ENCODE measurements at places on chromosomes 13 and 19.

- DNase-seq: no peak
These were observed 13.6 kb downstream of the IER2 start for GRCh38 chr19:13163609-13164342.

DNA sequence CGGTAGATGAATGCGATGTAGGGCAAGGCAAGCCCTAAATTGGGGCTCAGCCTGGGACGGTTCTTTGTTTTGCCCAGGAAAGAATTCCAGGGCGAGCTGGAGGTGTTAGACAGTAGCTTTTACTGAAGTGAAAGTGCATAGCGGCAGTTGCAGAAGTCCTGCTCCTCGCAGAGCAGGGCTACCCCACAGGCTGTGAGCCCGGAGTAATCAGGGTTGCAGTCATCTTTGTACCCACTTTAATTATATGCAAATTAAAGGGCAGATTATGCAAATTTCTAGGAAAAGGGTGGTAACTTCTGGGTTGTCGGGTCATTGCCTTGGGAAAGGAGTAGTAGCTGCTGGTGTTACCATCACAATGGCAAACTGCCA, 30.5 kb downstream of the VAV1 start:
- no peak for DNase-seq

DNA sequence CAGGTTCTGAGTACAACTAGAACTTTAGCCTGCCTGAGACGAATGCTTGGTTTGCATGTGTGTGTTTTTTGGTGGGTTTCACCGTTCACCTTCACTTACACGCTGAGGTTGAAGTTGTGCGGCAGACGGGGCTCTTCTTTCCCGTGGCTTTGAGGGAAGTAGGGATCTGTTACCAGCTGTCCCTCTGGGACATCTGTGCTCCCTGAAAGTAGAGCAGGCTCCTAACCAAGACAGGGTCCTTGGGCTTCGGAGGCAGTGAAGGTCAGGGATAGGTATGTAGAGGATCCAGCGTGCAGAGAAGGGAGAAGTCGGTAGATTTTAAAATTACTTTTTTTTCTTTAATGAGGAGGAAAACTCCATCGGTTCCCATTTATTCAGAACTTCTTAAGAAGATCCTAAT, 48.7 kb downstream of the ZNF536 start:
- DNase-seq: no peak

DNA sequence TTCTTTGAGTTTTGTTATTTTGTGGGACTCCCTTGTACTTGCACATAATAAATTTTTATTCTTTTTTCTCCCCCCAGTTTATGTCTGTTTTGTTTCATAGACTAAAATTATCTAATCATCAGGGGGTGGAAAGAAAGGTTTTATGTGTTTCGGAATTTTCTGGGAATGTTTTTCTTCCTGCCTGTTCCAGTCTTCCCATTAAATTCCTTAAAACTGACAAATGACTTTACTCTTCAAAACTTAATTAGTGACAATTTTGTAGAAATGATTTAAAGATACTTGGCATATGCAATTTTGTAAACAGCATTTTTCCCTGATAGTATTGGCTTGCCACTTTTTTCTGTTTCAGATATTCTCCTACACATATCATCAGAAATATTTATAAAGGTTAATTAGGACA, 1813.4 kb downstream of the PCDH9 start:
- DNase-seq: no peak

GRCh38 chr13:35695448-35695770, 218.9 kb upstream of the MAB21L1 start:
- no peak for DNase-seq

GRCh38 chr13:95457294-95457693, 95.2 kb upstream of the CLDN10 start:
- no peak for DNase-seq

GRCh38 chr19:4012092-4012974, 4.8 kb downstream of the PIAS4 start:
- no peak for DNase-seq

DNA sequence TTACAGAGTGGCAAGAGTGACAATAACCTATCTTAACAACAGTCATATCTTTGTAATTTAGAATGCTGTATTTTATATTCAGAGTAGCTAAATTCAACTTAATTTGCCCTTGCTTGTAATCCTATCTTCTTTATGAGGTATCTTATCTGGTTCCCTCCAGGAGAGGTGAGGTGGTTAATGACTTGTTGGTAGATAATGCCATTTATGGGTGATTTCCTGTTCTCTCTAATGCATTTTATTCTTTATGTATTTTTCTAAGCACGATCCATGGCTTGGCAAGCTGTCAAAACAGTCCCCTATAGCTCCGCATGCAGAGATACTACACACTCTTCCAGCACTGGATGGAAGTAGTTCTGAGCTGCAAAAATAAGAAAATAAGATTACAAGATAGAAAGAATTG, 267.9 kb downstream of the LMO7 start:
- DNase-seq: no peak

DNA sequence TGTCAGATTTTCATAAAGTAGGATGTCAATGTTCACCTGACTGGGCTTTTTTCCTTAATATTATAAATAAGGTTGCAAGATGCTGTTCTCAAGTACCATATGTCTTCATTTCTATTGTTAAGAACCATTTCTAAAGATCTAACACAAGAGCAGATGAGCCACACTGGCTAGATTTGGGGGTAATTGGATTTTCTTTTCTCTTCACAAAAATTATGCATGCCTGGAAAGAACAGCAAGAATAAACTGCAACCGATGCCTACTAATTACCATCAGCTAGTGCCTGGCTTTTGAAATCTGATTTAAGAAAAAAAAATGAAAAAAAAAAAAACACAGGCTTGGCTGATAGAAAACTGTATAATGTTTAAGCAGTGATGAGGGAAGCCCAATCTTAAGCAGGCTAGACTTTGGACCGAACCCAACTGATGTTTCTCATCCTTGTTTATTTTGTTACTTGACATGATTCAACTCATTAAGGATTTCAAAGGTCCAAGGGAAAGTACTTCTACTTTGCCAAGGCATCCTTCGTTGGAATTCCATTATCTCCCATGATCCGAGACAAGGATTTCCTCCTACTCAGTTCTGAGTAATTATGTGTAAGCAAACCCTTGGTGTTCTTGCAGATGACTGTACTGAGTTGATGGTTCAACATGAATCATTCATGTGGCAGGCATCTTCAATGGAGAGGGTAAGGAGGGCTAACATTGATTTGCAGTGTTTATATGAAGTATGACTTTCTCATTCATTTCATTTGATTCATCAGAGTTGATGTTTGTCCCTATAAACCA, 300.5 kb downstream of the SPRY2 start:
- no peak for DNase-seq

DNA sequence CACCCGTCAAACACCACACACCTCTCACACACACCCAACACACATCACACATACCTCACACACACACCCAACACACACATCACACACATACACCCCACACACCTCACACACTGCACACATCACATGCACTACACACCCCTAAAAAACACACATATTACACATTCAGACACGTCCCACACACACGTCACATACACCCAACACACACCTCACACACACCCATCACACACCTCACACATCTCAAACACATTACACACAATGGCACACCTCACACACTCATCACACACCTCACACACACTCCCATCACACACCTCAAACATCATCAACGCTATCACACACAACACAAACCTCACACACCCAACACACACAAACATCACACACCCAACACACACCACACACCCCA, 133.1 kb downstream of the CRYL1 start:
- no peak for DNase-seq

DNA sequence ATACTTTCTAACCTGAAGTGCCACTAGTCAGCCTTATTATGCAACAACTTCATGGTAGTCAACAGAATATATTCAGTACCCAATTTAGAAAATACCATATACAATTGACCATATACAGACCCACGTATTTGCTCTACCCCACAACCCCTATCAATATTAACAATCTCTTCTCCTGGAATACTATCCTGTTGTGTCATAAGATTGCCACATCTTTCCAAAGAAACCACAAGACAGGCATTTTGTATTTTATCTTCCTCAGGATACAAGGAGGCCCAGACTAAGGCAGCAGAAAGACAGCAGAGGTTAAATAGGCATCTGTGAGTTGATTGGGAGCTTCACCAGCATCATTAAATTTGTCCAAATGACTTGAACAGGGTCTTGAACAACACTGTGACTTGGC, 4.5 kb downstream of the SPART start:
- DNase-seq: no peak

DNA sequence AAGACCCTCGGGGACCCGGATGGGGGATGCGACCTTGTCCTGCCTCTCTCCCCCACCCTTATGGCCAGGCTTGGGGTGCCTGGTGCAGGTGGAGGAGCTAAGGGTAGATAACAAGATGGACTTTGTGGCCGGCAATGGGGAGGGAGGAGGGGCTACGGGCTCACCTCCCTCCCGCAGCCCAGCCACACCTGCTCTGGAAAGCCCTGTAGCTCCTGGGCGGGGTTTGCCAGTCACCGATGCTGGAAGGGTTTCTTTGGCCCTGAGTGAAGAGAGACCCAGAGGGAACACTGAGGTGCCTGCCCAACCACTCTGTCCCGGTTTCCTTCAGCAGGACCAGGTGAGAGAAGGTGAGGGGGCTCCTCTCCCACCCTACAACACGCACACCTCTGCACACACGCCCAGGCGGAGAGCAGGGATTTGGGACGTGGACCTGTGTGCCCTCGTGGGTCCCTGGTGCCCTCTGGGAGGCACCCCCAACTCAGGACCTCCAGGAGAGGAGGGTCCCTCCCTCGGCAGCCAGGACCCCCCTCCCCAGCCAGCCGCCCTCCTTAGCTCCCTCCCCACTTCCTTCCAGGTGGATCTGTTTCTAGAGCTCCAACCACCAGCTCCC, at the start of gene FUT2:
TSS of gene FUT2 (plus strand) at position 229 of the 610 bp plus-strand sequence. CDS start 6,986 bp downstream, outside the sequence.
- DNase-seq: no peak

GRCh38 chr13:40470660-40471059, 195.8 kb downstream of the FOXO1 start:
- DNase-seq: no peak

GRCh38 chr13:28568286-28568685, 73.4 kb upstream of the FLT1 start:
- no peak for DNase-seq

- no peak for DNase-seq
These were observed 597.3 kb downstream of the DCT start for GRCh38 chr13:93882086-93882651.

- DNase-seq: no peak
These were observed 136.4 kb upstream of the HTR2A start for GRCh38 chr13:47033216-47033615.

GRCh38 chr13:31042481-31043165, 110.2 kb downstream of the TEX26 start:
- DNase-seq: no peak

DNA sequence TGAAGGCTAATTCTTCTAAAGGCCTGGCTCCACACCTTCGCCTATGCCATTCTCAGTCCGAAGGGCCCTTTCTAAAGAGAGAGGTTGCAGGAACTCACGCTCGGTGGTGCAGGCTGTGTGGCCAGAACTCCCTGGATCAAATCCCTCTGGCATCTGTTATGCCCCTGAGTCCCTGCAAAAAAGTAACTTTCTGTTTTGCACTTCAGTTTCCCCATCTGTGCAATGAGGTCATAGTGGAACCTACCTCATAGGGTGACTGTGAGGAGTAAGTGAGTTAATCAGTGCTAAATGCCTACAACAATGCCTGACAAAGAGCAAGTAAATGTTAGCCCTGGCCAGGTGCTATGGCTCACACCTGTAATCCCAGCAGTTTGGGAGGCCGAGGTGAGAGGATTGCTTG, 7.3 kb downstream of the IGSF23 start:
- no peak for DNase-seq

GRCh38 chr13:29059800-29060199, 239.7 kb downstream of the MTUS2 start:
- DNase-seq: no peak

DNA sequence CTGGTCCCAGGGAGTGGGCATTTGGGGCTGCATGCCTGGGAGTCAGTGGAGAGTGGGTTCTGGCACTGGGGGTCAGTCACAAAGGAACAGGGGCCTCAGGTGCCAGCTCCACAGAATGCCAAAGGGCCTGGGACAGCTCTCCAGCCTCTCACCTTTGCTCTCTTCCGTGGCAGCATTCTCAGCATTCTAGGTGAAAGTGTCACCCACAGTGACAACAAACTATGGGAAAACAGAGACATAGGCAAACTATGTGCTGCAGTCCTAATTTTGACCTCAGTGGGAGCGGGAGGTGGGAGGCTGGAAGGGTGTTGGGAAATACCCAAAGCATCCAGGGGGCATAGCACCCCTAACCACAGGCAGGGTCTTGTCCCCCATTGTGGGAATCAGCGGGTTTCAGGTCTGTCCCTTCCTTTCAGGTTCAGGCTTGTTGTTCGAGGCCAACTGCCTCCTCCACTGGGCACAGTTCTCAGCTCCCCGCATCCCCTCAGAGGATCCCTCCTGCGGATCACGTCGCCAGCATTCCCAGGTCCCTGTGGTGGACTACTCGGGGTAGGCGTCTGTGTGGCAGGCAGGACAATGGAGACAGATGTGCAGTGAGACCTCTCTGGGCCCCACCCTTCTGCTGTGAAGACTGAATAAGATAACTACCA, 52.4 kb downstream of the TSHZ3 start:
- DNase-seq: no peak

DNA sequence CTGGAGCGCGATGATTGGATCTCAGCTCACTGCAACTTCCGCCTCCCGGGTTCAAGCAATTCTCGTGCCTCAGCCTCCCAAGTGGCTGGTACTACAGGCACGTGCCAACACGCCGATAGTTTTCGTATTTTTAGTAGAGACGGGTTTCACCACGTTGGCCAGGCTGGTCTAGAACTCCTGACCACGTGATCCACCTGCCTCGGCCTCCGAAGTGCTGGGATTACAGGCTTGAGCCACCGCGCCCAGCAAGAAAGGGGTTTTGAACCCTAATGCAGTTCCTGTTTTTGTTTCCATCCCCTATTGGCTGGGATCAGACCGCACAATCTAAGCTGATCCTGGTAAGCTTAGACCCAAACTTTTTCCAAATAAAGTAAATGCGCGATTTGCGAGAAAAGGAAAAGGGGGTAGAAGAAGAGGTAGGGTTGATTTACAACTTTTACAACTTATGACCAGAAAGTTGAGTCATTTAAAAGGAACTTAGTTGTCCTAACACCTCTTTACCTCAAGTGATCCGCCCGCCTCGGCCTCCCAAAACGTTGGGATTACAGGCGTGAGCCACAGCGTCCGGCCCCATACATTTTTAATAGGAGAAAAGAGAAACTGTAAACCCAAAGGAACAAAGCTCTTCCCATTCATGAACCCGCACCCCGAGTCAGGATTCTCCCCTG, 764 bp downstream of the ZNF626 start:
- DNase-seq: no peak

GRCh38 chr19:28577666-28578065, 635.3 kb downstream of the UQCRFS1 start:
- no peak for DNase-seq
